ENCODE measurements at places on chromosomes 5 and 9. TPM values are rescaled to one million over a fixed set of nuclear protein-coding genes. Genes with fewer than 3 reads are reported as not detected.

DNA sequence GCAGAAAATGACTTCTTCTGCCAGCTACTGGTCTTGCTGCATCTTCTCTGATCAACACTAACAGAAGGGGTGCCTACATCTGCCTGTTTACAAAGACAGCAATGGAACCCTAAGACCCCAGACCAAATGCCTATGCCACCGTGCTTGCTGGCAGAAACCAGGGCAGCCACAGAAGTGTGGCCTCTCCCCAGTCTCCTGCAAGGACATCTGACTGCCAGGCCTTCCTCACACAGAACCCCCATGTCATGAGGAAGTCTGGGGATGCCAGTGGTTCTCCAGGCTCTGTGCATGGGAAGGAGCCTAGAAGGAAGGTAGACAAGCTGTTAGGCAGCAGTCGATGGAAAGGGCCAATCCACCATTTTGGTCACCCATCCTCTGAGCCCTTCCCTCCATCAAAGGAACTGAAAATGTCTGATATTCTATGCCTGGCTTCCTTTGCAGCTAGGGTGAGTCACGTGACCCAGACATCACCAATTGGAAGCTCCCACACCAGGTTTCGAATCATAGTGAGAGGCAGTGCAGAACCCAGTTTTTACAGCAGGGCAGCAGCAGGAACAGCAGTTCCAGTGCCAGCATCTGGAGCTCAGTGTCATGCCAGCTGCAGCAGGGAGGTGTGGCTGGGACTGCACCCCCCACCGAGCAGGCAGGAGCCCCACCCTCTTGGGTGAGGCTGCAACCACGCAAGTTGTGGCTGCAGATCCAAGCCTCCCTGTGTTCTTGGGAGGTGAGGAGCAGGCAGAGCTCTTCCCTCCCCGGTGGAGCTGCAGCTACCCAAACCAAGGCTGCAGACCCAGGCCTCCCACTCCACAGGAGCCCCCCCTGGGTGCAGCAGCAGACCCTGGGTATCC lies 123.4 kb downstream of the OLFM1 start:
- no peak for DNase-seq

GRCh38 chr5:9241479-9242305 lies 304.2 kb downstream of the SEMA5A start:
- no peak for DNase-seq

SPATA31C1 gene
- total RNA-seq = not detected

- no peak for DNase-seq
Observed at GRCh38 chr9:21964925-21965385, 29.2 kb downstream of the CDKN2A start.

- no peak for DNase-seq
Observed at GRCh38 chr5:130109152-130109551, 204.9 kb downstream of the CHSY3 start.

FOXI1 gene
- total RNA-seq = 2.2 TPM

DNA sequence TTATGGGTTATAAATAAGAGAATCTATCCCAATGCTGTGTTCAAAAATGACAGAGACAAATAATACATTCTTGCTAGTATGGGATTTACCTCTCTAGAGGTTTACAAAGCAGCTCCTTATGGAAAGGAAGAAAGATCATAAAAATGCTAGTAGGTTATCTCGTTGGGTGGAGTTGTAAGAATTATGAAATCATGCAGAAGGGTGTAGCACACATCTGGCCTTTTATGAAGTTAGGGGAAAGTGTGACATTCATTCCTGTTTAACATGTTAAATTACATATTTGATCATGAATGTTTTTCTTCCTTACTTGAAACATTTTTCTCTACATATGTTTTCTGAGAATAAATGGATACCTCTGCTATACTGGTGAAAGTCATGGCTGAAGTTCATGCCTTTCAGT lies 414.2 kb downstream of the SH3GL2 start:
- DNase-seq = no peak

DNA sequence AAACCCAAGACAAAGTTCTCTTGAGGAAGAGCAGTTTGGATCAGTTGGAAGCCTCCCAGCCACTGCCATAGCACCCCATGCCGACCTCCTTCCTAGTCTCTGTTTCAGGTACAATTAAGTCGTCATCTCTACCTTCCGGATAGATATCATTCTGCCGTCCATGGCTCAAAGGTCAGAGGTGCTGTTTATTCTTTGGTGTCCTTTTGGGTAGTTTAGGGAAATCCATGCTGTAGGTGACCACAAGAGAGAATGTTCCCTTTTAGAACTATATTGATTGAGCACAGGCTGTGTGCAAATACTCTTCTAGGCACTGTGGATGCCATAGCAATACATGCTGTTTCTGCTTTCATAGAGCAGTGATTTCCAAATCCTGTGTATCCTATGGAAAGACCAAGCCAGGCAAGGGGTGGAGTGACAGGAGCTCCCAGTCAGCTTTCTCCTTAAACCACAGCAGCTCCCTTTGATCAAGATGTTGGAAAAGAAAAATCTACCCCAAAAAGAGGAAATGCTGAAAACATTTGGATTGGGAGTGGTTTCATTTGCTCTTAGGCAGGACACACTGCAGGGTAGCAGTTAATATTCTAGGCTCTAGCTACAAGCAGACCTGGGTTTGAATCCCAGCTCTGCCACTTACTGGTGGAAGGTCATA lies 127.9 kb downstream of the PALM2AKAP2 start:
- no peak for DNase-seq

DNA sequence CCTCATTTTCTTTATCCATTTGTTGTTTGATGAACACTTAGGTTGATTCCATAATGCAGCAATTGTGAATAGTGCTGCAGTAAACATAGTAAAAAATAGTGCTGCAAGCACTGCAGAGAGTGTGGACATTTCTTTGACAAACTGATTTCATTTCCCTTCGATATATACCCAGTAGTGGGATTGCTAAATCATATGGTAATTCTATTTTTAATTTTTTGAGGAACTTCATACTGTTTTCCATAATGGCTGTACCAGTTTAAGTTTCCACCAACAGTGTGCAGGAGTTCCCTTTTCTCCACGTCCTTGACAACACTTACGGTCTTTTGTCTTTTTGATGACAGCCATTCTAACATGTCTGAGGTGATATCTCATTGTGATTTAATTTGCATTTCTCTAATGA lies 138.2 kb upstream of the PLPPR1 start:
- no peak for DNase-seq
